CD4-positive, alpha-beta T cell treated with Interleukin-4 for 1 hour (primary cell): ENCODE measurements at places on chromosomes 3 and 15.

- peak; percentile 80 for DNase-seq
Observed at GRCh38 chr15:78944669-78945407, at the start of gene CTSH. CTSH (minus strand) TSS chr15:78945046; CDS start chr15:78944981, 65 bp downstream.

DNA sequence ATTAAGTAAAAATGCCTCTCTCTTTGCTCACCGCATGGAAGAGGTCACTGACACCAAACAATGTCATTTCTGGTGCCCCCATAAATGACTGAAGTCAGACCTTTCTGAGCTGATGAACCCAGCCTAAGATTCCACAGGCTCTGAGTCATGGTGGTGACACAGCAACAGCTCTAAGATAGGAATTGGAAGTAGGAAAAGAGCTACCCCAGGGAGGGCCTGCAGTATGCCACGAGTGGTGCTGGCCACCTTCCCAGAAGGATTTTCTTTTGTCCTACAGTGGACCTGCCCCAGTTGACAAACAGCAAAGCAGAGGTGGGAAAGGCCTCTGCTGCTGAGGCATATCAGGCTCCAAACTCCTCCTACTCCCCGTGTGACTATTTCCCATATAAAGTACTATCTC is 208.1 kb downstream of the MINAR1 start:
- no peak for DNase-seq

DNA sequence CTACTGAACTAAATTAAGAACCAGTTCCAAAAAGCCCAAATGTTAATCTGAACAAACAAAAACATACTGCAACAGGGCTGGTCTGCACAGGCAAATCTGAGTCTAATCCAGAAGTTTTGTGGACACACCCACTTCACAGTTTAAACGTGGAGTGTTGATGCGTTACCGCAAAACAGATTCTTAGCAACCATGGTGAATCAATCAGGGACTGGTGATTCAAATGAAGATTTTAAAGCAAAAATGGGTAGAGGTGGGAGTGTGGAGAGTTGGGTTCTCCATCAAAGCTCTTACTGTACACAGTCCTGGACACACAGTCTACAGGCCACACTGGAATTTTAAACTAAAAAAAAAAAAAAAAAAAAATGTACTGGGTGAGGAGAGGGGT is 5.2 kb downstream of the ANXA2 start:
- DNase-seq, result peak; percentile 40

DNA sequence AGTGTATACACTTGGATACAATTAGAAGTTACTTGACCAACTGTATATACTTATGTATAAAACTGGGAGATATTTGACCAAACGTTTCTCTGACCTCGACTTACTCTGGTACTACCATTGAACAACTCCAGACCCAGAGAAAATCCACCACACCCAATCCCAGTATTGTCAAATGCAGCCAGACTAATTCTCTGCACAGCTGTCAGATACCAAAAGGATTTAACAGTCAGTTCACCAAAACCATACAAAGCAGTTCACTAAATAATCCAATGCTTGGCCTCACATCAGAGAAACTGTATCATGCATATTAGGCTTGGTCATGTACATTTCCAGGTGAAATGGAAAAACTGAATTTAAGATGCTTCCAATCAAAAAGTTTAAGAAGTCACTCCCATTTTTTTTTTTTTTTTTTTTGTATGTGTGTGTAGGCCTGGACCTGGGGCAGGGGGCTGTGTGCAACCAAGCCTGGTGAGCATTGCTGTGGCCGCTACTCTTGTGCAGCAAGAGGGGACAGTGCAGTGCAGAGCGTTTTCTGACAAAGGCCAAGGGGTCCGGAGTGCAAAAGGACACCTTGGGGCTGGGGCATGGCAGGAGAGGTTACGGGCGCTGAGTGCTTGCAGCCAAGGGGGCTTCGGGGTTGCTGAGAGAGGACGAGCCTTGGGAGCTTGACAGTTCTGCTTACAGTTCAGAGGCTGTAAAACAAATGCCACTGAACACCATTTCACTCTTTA is 1.4 kb downstream of the TOMM70 start:
- DNase-seq, result no peak

DNA sequence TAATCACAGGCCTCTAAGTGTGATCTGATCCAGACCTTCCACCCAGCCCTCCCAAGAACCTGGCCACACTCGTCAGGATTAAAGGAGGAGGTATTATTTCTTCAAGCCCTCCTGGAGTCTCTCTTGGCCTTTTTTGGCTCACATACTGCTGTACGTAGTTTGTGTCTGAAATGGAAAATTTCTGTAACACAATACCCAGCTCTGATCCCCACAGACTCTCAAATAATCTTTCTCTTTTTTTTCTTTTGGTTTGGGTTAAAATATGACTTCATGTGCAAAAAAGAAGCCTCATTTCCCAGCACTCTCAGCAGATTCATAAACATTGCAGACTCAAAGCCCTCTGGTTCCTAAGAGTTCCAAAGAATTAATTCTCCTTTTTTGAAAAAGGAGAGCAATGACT is 96.5 kb upstream of the PHLDB2 start:
- DNase-seq, result no peak

DNA sequence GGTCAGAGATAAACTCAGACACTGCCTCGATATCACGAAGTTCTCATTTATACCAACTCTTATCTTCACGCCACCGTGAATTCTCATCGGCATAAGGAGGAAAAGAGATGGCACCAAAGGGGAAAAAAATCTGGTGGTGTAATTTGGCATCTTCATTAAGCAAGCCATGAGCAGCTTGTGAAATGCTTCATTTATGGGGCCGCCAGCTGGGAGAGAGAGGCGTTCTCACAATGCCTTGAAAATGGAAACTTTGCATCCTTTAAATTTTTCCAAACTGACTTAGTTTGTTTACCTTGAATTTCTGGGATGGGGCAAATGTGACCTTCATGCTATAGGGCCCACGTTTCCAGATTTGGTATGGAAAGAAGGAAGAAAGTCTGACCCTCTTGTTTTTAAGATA is 242.5 kb upstream of the ST8SIA2 start:
- no peak for DNase-seq

GRCh38 chr15:43748376-43748775 is 2.1 kb downstream of the PDIA3 start:
- DNase-seq, result peak; percentile 65

DNA sequence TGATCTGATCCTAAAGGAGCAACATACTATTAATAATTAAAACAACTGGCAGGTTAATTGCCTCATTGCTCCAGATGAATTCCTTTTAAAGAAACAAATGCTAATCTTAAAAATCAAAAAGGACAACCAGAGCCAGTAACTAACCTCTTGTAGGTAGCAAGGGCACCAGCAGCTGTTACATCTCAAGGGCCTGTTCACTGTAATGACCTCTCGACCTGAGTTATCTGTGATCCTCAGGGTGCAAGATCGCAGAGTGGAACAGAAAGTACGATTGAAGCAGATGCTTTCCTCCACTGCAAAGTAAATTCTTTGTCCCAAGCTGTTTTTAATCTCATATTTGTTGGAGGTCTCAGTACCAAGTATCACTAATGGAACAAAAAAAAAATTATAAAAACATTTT is 11.4 kb downstream of the PLSCR5 start:
- DNase-seq, result no peak
